ENCODE measurements at places on chromosomes 7 and 10.

- DNase-seq: no peak
Measured at GRCh38 chr10:116296291-116296721, 23.3 kb upstream of the GFRA1 start.

- no peak for DNase-seq
Measured at GRCh38 chr10:122981066-122981464, 864 bp downstream of the PSTK start.

GRCh38 chr10:102769375-102770107 lies 25.8 kb downstream of the WBP1L start:
- DNase-seq: no peak

- DNase-seq: peak; percentile 87
Measured at GRCh38 chr10:121437596-121437995, 160.6 kb downstream of the FGFR2 start.

- no peak for DNase-seq
Measured at GRCh38 chr7:92769844-92770243, 66.5 kb downstream of the CDK6 start.

GRCh38 chr10:4685491-4685890 lies 140.5 kb upstream of the AKR1E2 start:
- DNase-seq: no peak

DNA sequence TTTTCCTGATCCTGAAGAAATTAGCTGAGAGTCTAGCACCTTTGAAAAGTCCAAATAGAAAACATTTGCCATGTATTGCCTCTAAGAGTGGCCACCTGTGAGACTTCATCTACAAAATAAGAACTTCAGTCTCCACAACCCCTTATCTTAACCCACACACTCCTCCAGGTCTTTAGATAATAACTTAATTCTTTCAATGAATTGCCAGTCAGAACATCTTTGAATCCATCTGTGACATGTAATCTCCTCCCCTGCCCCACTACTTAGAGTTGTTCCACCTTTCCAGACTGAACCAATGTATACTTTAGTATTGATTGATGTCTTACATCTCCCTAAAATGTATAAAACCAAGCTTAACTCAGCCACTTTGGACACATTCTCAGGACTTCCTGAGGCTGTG lies 84.4 kb upstream of the FAM171A1 start:
- DNase-seq: no peak

DNA sequence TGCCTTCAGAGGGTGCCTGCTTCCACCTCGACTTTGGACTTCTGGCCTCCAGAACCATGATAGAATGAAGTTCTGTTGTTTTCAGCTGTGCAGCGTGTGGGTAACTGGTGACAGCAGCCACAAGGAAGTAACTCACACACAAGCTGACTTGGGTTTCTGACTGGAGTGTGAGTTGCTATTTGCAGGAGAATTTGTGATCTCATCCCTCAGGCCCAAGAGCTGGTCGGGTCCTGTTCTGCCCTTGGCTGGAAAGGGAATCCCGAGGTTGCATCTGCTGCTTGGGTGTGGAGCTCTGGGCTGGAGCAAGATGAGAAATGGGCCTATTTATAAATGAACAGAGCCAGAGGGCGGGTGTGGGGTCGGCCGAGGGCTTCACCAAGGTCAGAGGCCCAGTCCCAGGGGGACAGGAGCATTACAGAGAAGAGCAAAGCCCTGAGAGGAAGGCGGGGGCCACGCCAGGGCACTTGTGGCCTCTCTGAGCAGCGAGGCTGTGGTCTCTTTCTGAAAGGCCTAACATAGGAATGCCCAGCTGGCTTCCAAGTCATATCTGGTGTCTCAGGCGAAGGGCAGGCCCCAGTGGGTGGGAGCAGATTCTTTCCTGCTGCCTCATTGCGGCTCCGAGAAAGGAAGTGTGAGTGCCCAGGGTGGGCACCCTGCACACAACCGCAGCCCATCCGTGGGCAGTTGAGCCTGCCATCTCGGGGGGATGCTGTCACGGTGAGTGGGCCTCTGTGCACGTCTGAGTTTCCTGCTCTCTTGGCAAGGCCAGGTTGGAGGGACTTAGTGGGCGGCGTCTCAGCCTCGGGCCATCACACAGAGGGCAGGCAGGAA lies 26.5 kb upstream of the C10orf71 start:
- no peak for DNase-seq

DNA sequence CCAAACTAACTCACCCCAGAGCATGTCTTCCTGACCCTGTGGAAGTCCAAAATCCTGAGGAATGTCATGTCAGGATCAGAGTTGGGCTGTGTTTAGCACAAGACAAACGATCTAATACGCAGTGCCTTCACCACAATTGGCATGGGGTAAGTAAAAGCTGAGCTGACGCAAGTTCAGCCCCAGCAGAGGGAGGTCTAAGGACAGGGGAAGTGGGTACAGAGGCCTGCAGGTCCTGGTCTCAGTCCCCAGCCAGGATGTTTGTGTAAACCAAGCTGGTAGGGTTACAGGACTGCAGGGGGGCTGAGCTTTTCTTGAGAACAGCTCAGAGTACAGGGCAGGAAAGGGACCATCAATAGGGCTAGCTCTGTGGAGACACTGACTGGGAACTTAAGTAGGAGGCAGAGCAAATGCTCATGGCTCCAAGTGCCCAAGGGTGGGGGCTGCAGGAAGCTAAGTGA lies 5.3 kb upstream of the KCNIP2 start:
- DNase-seq: no peak

GRCh38 chr7:101580596-101580995 lies 48.5 kb downstream of the MYL10 start:
- no peak for DNase-seq

DNA sequence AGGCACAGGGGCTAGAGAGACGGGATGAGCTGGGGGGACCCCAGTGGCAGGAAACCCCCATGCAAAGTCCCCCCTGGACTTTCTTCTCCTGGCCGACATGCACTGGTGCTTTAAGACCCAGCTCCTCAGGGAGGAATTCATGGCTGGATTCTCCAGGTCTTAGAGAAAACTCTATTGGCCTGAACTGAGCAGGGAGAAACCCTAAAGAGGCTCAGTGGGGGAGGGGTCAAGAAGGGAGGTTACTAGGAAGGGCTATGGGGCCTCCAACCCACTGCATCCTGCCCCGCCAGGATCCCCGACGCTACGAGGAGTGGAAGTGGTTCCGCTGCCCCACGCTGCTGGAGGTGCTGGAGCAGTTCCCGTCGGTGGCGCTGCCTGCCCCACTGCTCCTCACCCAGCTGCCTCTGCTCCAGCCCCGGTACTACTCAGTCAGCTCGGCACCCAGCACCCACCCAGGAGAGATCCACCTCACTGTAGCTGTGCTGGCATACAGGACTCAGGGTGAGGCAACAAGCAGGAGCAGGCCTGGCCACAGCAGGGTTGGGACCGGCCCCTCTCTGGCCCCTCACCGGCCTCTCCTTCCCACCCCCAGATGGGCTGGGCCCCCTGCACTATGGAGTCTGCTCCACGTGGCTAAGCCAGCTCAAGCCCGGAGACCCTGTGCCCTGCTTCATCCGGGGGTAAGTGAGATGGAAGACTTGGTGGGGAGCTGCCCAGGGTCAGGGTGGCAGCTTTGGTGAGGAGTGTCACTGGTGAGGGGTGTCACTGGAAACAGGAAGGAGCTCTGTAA lies 13.8 kb downstream of the ATG9B start:
- no peak for DNase-seq

DNA sequence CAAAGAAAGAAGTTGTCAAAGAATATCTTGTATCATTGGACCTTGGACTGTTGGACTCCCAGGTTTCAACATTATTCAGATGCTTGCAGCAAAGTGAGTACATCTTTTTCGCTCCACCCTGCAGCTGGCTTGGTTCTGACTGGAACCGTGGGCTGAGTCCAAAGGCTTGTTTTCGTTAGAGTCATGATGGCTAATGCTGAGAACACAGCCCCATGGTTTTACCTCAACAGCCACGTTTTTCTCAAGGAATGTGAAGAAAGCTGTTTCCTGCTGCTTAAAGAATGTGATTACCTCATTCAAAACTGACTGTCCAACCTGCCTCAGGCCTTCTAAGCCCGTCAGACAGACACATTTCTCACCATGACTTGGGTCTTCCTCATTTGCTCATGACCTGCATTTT lies 69.5 kb downstream of the STEAP1B start:
- no peak for DNase-seq

- DNase-seq: no peak
Measured at GRCh38 chr7:2151237-2151636, 81.5 kb downstream of the MAD1L1 start.

- DNase-seq: no peak
Measured at GRCh38 chr7:29042824-29043231, 84.7 kb upstream of the TRIL start.

DNA sequence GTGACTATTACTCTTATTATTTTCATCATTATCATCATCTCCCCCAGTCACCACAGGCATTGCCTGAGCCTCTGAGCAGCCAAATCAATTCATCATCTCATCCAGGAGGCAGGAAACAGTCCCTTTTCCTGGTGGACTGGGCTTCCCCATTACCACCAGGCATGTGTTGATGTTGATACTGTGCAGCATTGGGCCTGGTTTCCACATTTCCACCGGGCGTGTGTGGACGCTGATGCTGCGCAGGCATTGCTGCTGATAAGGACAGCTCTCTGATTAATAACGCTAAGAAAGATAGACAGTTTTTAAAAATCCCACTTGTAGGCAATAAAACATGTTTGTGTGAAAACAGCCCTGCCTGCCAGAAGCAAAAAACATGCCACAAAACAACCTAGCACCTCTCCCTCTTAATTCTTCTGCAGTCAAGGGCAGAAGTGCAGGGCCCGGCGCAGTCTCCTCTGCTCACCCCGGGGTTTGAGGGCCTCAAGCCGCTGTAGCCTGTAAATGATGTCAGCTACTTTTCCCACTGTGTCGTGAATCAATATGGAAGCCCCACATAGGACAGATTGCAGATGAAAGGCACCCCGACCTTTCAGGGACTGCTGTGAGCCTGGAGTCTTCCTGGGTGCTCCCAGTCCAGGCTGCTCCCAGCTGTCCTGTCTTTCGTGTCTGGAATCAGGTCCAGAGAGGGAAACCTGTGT lies 216.0 kb downstream of the WDR37 start:
- no peak for DNase-seq

DNA sequence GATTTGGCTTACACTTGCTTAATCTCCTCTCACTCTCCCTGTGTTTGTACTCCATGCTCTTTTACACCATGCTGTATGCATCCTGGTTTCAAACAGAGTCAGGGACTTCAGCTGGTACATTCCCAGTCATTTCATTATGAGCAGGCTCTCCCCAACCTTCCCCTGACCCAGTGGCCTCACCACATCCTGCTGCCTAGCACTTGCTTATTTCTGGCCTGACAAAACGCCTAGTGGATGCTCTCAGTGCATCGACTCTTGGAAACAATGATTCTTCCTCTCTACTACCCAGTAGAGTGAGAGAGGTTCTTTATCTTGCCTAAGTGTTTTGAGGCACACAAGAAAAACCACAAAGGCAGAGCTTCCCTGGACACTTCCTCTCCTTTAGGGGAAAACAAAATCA lies 63.4 kb downstream of the CAV1 start:
- DNase-seq: no peak

DNA sequence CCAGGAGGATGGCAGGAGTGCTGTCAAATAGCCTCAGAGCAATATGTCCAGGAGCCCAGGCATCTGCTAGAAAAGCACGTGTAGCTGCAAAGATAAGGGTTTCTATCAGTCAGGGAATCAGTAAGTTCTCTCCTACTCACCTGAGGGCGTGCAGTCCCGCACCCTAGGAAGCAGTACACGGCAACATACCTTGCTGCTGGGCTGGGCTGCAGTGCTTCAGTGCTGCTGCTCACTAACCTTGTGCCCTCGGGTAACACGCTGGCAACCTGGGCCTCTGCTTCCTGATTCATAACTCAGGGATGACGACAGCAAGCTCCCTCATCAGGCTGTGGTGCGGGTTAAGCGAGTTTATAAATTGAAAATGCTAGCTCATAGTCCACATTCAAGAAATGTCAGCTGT lies 29.5 kb upstream of the CCNY start:
- DNase-seq: no peak

DNA sequence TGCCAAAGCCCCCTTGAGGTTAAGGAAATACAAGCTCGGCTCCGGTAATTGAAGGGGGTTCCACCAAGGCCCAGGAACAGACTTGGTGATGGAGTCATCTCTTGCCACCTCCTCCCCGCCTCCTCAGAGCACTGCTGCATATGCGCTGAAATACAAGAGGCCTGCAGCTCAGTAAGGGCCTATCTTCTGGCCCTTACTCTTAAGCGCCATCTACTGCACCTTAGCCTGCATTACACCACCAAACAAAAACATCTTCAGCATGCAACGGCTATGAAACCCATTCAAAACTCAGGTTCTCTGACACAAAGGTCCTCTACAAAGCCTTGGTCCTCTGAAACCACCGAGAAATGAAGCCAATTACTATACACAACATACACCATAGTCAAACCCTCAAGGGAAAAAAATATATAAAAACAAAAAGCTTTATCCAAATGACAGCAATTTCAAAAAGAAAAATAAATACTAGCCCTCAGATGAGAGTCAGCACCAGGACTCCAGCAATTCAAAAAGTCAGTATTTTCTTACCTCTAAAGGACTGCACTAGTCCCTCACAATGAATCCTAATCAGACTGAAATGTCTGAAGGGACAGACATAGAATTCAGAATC lies 176.8 kb upstream of the TBX20 start:
- DNase-seq: no peak

- peak; percentile 68 for DNase-seq
Measured at GRCh38 chr10:112955582-112956421, 5.8 kb downstream of the TCF7L2 start.

GRCh38 chr7:68423356-68423755 lies 1174.9 kb upstream of the AUTS2 start:
- no peak for DNase-seq

- peak; percentile 27 for DNase-seq
Measured at GRCh38 chr10:70656489-70656888, 15.8 kb upstream of the ADAMTS14 start.

GRCh38 chr7:159007996-159008389 lies 136.7 kb downstream of the VIPR2 start:
- peak; percentile 18 for DNase-seq

DNA sequence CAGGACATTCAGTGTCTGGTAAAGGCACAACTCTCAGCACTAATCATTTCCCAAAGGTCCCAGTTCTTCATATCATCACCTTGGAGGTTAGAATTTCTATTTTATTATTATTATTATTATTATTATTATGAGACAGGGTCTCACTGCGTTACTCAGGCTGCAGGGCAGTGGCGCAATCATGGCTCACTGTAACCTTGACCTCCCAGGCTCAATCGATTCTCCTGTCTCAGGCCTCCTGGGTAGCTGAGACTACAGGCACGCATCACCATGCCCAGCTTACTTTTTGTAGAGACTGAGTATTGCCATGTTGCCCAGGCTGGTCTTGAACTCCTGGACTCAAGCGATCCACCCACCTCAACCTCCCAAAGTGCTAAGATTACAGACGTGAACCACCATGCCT lies 91.8 kb upstream of the DOCK1 start:
- no peak for DNase-seq

DNA sequence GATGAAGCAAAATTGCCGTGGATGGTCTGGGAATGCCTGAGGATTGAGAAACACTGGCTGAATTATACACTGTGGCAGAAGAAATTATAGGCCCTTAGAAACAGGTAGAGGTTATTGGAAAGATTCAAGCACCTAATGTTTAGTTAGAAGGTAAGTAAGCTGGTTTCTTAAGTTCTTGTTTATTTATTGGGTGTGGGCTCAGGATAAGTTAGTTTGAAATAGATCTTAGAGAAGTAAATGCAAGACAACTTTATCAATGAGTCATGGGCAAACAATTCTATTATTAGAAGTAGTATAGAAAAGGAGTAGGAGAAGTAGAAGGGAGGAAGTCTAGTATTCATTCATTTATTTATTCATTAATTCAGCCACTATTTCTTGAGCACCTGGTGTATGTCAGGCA lies 96.5 kb downstream of the KAT6B start:
- no peak for DNase-seq
